ENCODE measurements at places on chromosomes 11 and 22.
A peak's percentile ranks its signal among the peaks of the same experiment; 100 is the strongest.

DNA sequence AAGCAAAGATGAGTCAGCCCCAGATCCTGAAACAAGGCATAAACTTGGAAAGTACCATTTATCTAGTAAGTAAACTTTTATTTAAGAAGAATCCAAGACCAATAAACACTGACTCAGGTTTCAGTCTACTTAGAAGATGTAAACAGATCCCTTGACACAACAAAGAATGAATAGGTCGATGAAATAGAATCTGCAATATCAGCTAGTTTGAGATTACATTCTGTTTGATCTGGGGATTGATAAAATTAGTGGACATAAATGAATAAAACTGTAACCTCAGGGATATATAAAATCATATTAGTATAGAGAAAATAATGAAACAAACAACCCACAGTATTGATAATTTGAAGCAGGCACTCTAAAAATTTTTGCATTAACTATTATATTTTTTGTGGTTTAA lies 708.9 kb downstream of the FAM181B start:
- DNase-seq, result no peak

- peak; percentile 45 for DNase-seq
These were observed 10.8 kb upstream of the COMT start for GRCh38 chr22:19930551-19931486.

GRCh38 chr11:128593281-128593680 lies 5.9 kb upstream of the ETS1 start:
- no peak for DNase-seq

DNA sequence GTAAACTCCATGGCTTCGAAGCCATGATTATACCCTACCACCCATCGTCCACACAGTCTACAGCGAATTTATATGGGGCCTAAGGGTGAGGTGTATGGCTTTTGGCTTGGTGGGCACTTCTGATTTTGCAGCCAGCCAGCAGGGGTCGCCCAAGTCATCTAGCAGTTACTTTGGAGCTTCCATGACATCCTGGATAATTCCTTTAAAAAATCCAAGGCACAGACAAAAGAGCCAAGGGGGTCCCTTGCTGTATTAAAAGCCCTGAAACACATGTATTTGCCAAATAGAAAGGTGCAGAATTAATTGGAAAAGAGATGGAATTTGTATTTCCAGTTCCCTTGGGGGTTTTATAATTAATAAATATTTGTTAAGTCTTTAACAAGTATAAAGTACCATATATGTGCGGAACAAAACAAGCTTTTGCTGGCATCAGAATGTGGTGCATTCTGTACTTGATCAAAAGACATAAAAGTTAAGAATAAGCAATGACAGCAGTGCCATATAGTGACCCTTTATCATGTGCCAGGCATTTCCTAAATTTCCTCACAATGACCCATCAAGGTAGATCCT lies 132.8 kb upstream of the PITPNB start:
- peak; percentile 25 for DNase-seq

GRCh38 chr11:101707477-101707876 lies 123.7 kb upstream of the TRPC6 start:
- no peak for DNase-seq

DNA sequence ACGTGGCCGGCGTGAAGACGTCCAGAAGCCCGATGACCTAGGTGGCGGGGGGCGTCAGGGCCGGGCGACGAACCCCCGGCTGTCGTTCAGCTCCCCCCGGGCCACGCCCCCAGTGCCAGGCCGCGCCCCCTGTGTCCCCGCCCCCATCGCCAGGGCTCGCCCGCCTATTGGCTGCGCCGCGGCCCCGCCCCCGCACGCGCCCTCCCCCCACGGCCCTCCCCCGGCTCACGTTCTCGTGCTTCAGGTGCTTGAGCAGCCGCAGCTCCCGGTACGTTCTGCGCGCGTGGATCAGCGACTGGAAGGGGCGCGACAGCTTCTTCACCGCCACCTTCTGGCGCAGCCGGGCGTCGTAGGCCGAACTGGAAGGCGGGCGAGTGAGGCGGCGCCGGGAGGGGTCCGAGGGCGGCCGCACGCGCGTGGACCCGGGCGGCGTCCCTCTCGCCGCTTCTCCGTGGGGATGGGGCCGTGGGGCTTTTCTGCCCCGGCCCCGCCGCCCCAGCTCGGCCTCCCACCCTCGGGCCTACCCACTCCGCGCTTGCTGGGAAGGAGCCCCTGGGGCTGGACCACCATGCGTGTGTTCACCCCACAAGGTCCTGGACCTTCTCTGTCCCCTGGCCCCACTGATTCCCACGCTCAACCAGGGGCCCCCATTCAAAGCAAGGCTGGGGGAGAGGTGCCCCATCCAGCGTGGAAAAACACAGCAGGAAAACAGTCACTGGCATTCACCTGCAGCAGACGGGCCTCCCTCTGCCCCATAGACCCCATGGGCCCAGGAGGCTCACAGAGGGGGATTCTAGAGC lies 2.4 kb downstream of the MAPK11 start:
- peak; percentile 17 for DNase-seq

DNA sequence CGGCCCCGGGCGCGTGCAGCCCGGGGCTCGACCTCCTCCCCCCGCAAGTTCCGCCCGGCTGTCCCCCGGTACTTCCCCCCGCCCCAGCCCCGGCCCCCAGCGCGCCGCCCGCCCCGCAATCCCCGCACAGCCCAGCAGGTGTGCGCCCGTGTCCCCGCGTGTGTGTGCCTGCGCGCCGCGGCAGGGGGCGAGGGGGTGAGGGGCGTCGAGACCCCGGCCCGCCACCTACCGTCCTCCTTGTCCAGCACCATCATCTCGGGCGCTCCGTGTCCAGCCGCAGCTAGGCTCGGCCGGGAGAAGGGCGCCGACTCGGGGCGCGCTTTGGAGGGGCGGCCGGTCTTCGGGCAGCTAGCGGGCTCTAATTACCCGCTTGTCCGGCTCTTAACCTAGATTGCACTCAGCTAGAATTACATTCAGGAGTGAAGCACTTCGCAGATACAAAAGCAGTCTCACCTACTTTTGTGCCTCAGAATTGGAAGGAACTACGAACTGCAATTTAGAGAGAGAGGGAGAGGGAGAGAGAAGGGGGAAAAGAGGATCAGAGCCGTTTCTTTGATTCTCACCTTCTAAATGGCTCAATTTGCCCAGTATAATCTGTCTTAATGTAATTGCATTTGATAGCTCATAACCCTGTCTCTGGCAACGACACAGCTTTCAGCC lies 439 bp downstream of the LMO1 start:
- DNase-seq, result no peak

DNA sequence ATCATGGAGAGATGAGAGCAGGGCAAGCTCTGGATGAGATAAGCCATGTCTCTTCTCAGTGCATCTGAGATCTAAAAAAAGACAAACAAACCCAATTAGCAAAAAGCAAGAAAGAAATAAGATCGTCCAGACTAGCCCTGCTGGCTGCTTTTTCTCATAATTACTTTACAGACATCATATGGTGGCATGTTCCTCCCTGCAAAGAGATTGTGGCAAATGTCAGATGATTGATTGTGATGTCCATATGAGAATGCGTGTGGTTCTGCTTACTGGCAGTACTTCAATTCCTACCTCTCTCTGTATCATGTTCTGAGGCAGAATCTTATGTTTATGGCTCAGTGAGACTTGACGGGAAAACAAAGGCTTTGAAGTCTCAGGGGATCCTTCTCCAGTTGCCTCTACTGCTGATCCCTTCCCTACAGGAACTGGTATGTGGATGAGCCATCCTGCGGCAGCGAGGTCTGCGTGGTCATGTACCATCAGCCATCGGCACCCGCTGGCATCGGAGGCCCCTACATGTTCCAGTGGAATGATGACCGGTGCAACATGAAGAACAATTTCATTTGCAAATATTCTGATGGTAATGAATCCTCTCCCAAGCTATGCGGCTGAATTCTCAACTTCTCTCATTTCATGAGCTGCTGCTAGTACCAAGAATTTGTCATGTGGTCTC lies 8.8 kb downstream of the LAYN start:
- no peak for DNase-seq

DNA sequence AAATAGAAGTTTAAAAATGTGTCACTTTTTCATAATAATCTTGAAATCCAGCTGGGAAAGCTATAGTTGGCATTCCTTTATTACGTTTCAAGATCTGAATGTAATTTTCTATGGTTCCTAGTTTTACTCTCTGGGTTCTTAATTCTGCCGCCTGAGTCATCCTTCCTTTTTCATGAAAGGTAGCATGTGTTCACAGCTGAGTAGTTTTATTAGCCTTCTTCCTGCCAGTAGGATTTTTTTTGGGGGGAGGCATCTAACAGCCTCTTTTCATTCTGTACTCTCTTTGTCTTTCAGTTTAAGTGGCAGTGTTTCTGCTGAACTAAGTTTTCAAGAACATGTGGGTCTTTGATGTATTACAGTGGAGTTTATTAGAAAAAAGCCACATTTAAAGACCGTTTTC lies 36.5 kb downstream of the OR2AG2 start:
- DNase-seq, result no peak

DNA sequence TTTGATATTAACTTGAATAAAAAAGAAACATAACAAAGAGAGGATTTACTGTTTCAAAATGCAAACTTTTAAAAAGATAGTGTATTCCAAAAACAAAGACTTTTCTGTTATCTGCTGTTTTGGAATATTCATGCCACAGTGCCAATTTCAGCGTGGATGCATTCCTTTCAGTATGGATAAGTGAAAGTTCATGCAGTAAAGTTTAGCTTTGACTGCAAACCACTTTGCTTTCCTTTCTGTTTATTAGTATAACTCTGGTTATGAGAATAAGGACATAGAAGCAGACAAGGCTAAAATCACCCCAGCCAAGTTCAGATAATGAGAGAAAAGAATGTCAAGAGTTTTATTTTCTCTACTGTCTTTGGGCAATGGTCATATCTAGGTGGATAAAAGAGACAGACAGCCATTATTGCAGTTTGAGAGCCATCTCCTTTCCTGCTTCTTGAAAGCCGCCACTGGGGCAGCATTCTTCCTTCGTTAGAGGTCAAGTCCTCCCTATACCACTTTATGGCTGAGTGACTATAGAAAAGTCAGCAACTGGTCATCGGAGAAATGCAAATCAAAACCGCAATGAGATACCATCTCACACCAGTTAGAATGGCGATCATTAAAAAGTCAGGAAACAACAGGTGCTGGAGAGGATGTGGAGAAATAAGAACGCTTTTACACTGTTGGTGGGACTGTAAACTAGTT lies 82.4 kb upstream of the BLID start:
- DNase-seq, result no peak

- DNase-seq, result peak; percentile 37
These were observed 606 bp downstream of the RASSF7 start for GRCh38 chr11:561148-562003.

GRCh38 chr11:7893796-7894195 lies 37.3 kb downstream of the OR10A6 start:
- no peak for DNase-seq

DNA sequence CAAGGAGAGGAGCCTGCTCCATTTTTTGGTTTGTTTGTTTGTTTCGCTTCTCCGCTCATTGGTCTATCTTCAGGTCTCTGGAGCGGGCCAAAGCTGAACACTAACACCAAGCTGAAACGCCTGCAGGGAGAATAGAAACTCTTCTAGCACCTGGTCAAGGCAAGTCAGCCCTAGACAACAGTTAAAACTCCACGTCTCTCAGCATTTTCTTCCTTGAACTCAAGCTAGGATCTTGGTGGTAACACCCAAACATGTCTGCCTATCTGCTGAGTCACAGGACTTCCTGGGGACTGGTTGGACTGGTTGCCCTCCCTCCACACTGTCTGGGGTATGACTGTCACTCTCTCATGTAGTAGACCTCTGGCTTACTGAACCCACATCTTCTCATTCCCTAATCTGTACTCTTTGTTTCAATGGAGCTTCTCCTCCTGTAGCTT lies 23.9 kb upstream of the RBFOX2 start:
- DNase-seq, result peak; percentile 52

- peak; percentile 15 for DNase-seq
These were observed 112.1 kb upstream of the DRD2 start for GRCh38 chr11:113587308-113587739.

GRCh38 chr11:78930810-78931523 lies 356.3 kb upstream of the NARS2 start:
- DNase-seq, result no peak

DNA sequence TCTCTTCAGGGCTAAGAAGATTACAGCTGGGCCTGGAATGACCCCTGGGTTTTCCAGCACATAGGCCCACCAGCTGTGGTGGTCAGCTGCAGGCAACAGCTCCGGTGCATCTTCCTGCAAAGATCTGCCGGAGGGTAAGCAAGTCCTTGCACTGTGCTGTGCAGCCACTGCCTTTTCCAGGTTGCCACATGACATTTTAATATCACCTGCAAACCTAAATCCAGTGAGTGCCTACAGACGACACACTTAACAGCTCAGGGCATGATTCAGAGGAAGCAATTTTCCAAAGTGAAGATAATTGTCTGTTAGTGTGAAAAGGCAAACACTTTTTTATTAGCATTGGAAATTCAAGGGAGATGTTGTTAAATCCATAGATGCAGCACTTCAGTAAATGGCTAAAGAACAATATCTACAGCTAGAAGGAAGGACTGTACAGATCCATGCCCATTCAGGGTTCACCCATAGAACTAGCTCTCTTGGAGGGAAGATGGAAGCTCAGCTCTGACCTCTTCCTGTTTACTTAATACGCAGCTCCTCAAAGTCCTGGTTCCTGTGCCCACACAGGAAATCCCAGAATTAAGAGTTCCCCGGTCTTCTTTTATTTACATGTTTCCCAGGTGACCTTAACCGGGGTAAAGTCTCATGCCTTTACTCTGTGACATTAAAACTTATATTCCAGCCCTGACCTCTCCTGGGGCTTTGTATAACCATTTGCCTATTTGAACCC lies 13.3 kb upstream of the NRIP3 start:
- DNase-seq, result no peak

DNA sequence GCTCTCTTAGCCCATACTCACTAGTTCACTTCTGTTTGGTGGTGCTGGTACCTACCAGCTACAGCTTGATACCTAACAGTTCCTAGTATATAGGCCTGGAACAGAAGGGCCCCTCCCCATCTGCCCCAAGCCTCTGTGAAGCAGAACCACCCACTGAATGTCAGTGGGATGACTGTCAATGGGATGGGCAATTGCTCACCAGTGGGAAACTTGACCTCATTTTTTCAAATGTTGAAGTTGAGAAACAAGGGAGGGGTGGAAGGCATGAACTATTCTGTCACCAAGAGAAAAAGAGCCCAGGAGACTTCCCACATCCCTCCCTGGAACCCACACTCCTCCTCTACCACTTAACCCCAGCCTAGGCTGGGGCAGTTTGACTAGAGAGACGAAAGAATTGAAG lies at the start of gene NLRP10:
Gene NLRP10 (minus strand): TSS at position 62 of the 400 bp plus-strand sequence. CDS start 1,952 bp downstream, outside the sequence.
- DNase-seq, result no peak

DNA sequence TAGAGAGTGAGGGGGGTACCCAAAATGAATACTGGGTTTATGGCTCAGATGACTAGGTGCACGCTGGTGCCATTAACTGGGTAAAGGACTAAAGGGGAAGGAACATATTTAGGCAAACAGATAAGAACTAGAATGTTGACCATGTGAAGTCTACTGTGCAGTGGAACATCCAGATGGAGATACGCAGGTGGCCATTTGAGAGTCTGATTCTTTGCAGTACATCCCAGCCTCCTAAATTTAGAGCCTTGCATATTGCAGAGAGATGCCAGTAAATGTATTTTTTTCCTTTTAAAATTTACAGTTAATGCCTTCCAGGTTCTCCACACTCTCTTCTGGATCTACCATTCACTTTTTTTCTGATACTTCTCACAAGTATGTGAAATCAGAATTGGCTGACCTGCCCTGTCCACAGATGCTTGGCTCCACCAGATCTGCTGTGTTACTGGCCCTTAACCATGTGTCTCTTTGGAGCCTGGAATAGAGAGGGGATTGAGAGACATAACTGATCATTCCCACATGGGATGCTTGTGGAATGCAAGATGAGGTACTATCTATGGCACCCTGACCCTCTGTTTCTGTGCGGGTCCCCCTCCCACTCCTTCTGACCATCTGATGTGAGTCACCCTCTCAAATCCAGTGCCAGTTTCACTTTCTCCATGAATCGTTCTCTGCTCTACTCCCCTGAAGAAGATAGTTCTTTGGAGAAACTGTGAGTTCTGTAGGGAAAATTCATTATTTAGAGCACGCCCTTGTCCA lies 77.0 kb upstream of the NCAM1 start:
- no peak for DNase-seq

Measured in hematopoietic multipotent progenitor cell treated with erythropoietin and hydrocortisone succinate and interleukin-3 and kit ligand, for 15 days (in vitro differentiated cells).